Omental fat pad (tissue), 4 donors: ENCODE measurements at places on chromosomes 13 and 19. TPM values are rescaled to one million over a fixed set of nuclear protein-coding genes. Genes with fewer than 3 reads are reported as not detected.

CD33 gene
- total RNA-seq = 22.3 TPM

DNA sequence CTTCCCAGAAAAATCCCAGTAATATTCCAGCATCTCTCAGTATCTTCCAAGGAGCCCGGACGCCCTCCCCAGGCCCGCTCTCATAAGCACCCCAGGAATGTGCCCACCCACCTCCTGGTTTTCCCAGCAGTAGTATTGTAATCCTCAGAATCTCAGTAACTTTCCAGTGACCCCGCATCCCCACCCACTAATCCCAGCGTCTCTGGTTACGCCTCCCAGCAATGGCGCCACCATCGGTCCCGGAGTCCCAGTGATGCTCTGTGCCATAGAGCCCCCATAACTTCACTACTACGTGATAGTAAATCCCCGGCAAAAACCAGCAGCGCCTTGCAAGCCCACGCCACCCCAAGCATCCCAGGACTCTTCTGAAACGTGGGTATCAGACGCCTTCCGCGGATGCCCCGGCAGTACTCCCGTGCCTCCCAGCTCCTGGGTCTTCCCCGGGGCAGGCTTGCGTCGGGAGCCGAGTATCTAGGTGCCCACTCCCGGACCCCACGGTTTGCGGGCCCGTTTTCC is 928 bp upstream of the PNPLA6 start:
- peak; percentile 48 for DNase-seq

DNA sequence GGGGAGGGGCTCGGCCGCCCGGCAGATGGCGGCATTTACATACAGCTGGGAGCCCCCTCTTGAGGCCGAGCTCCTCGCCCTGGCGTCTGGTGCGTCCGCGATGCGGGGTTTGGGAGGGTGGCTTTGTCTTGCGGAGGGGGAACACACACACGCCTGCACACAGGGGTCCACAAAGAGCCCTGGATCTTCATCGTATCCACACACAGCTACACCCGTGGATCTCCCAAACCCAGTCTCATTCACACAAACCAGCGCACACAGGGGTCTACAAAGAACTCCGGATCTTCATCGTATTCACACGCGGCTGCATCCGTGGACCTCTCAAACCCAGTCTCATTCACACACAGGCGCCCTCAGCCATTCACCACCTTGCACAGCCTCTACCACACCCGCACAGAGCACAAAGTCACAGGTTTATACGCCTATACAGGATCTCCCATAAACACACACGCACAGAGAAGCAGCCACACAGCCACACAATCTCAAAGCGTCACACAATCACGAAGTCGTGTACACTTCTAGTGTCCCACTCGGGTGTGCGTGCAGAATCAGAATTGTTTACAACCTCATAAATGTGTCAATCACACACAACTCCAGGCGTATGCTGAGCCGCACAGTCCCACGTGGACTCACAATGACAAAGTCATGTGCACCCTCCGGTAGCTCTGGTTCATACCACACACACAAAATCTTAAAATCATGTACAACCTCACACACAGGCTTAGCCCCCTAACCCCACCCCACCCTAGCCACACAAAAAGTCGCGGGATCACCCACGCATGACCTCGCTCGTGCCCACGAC is 550 bp upstream of the DLL3 start:
- no peak for DNase-seq

CEACAM19 gene
- 2.1 TPM for total RNA-seq

DNA sequence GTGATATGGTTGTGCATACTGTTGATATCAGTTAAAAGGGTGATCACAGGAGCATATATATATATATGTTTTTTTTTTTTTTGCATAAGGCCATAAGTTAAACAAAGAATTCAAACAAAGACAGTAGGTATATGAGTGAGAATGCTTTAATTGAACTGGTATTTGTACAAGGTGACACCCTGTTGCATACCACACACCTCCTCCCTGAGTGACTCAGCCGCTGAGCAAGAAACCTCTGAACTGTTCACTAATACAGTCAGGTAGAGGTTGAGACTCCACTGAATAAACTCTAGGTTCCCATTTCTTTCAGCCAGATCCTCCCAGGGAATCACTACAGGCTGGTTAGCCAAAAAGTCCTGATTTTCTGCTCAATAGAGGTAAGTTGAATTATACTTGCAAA is at the start of gene SCEL:
Gene SCEL, plus strand, starts transcription at position 259 of the 400 bp plus-strand sequence. CDS start 20,170 bp downstream, outside the sequence.
- DNase-seq = no peak

LCP1 gene
- total RNA-seq = 325 TPM

NKG7 gene
- total RNA-seq = 0.56 TPM
